ENCODE measurements at places on chromosomes 1 and 21.
A peak's percentile ranks its signal among the peaks of the same experiment; 100 is the strongest.

GRCh38 chr1:94672934-94673333, 131.4 kb upstream of the F3 start:
- no peak for DNase-seq

- no peak for DNase-seq
Measured at GRCh38 chr1:169451218-169451824, 24.0 kb upstream of the CCDC181 start.

DNA sequence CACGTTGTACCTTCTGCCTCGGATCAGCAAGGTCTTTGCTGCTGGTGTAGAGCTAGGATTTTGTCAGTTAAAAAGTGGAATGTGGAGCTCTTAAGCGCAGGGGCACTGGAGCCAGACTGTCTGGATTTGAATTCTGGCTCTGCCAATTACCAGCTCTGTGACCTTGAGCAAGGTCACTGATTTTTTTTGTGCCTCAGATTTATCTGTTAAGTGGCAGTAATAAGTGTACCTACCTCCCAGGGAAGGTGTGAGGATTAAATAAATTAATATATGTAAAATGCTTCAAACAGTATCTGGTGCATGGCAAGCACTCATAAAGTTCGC, 40.3 kb downstream of the UBE2U start:
- no peak for DNase-seq

- no peak for DNase-seq
Measured at GRCh38 chr1:234094172-234094571, 189.7 kb downstream of the SLC35F3 start.

DNA sequence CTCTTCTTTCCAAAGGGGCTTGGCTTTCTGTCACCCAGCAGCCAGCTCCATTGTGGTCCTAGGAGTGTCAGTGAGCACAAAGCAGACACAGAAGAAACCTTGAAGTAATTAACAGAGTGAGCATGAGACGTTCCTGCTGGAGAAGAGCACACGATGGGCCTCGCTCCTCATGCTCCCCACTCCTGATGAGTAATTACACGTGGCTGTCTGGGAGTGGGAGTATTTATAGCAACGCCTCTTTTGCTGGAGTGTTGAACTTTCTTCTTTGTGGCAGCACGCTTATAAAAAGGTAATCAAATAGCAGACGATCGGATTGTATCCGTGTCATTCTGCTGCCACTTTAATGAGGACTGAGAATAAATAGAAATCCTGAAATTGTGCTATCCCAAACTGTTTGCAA, 185.8 kb downstream of the CAMTA1 start:
- no peak for DNase-seq

DNA sequence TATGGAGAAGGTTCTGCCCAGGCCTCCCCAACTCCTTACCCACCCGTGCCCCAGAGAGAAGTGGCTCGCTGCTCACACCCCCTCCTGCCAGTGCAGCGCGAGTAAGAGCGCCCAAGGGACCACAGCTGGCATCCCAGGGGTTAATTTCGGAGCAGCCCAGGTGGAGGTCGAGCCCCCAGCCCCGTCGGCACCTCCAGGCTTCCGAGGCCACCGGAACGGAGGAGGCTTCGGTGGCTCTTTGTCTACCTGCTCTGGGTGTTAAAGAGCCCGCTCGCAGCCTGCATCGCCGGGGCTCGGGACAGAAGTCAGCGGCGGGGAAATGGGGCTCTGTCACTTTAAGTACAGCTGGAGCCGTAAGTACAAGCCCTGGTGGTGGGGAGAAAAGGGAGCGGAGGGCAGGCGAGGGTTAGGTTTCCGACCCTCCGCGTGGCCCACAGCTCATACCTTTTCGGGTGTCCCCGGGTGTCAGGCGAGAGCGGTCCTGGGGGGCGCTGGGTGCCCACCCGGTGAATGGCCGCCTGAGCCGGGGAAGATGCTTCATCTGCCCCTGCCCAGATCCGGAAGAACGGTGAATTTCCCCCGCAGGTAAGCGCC, 89.4 kb upstream of the IPO9 start:
- DNase-seq, result peak; percentile 66
